Right renal pelvis (tissue), 4 donors: ENCODE measurements at places on chromosomes 3 and 15.

- DNase-seq = no peak
Measured at GRCh38 chr15:99386391-99386790, 135.1 kb downstream of the LRRC28 start.

DNA sequence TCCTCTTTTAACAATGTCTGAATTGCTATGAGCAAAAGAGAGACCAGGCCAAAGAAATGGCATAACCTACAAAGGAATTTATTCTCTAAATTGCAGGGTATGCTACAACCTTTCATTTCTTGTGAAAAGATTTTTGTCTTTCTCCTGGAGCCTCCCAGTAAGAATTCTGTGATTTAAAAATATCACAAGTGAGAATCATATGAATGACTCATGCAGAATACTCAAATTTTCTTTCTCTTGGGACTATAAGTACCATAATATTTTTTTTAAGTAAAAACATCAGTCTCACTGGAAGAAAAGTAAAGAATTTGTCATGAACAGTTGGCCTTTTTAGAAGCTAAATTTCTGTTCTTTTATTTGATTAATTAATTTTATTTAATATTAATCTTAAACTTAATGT, 26.3 kb downstream of the SYNPR start:
- no peak for DNase-seq

DNA sequence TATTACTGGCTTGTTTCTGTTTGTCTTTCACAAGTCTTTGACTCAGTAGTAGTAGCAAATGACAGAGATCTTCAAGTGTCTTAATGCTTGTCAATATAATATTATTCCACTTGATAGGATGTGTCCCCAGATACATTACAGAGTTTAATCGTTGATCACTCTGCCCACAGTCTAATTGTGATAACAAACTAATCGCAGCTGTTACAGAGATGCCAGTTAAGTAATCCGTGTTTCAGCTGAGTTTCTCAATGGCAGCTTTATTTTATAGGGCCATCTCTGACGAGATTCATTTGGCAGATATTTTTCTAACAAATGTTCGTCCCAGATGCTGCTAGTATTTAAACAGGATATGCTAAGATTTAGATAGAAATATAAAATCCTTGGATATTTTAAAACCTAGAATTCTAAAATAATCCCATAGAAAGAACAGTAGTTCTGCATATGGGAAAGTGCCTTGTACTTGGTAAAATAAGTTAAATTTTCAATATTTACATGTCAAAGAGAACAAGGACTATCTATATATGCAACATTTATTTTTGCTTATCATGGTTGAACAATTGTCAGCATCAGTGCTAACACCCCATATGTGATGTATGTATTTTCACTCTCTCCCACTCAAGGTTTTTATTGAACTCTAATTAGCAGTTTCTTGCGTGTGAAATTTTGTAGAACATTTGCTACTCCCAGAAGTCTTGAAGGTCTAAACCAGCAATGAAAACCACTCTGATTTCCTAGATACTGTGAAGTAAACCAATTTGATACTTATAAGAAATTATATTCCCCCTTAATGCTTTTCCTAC, 185.5 kb downstream of the MBNL1 start:
- DNase-seq = no peak

DNA sequence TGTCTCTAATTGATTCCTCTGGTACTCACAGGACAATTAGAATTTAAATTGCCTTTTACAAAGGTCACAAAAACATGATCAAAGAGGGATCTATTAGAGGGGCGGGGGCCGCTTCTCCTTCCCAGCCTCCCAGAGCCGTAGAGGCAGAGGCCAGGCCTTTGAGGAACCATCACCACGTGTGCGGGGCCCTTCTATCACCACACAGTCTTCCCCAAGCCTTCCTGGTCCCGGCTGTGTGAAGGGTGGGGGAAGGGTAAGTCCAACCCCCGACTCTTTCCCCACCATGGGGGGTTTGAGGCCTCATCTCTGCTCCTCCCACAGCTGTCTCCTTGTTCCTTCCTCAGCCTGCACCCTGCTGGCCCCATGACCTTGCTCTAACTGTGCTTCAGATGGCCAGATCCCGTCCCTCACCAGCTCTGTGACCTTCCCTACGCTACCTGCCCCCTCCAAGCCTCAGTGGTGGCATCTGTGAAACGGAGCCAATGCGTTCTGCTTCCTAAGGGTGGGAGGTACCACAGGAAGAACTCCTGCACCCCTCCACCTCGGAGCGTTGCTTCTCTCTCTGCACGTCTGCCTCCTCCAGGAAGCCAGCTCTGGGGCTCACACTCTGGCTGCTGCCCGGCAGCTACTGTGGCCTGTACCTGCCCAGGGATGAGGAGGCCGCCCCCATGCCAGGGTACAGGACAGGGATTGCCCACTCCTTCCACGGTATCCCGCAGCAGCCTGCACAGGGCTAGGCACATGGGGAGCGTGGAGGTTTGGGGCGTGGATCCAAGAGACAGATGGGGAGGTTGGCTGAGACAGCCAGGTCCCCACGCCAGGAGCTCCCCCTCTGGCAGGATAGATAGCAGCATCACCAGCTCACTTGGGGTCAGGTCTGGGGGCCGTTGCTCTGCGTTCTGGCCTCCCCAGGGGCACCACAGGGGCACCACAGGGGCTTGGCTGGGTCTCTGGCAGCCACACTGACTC, 83.8 kb downstream of the LINGO1 start:
- no peak for DNase-seq

GRCh38 chr3:141052201-141053069, 1.3 kb downstream of the SPSB4 start:
- peak; percentile 36 for DNase-seq
